Cerebellum (tissue), 4 donors: ENCODE measurements at places on chromosomes 16 and 17. TPM values are rescaled to one million over a fixed set of nuclear protein-coding genes. Genes with fewer than 3 reads are reported as not detected.

Gene STH
- 4.1 TPM for total RNA-seq

Gene KCNG4
- total RNA-seq, result not detected

Gene RASL10B
- 5.3 TPM for total RNA-seq

Gene TPSAB1
- 0.27 TPM for total RNA-seq

Gene TEKT1
- 3.2 TPM for total RNA-seq

Gene MMP25
- 1.1 TPM for total RNA-seq

Gene ZFP3
- 12.4 TPM for total RNA-seq

Gene PPY
- total RNA-seq, result not detected
